ENCODE measurements at places on chromosomes 7 and 10.

GRCh38 chr7:74290553-74290950 is 1.3 kb downstream of the CLIP2 start:
- DNase-seq: peak; percentile 34

GRCh38 chr10:10663622-10664021 is 354.1 kb upstream of the CELF2 start:
- DNase-seq: no peak

- peak; percentile 50 for DNase-seq
Measured at GRCh38 chr7:22121702-22122474, 176.2 kb upstream of the CDCA7L start.

- no peak for DNase-seq
Measured at GRCh38 chr7:27750316-27750715, 10.4 kb downstream of the TAX1BP1 start.

GRCh38 chr7:17054206-17054605 is 172.4 kb upstream of the AGR3 start:
- no peak for DNase-seq

DNA sequence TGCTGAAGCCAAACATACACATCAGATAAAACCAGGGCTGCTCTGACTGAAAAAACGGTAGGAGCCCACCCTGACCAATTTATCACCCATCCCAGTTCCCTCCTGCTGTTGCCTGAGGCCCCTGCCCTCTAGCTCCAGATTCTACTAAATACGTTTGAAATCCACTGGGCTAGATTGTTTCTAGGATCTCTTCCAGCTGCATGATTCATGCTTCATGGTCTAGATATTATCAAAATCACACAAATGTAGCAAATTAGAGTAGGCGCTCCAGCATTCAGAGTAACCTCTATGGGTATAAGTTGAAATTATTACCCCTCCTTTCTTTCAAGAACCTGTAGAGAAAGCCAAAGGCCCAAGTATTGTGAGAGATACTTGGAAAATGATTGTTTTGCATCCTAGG is 151.2 kb upstream of the FAM13C start:
- peak; percentile 34 for DNase-seq

Measured in GM23248 (cell line).